ENCODE measurements at places on chromosomes 1 and 21.

GRCh38 chr1:111988743-111989453 lies 570 bp downstream of the KCND3 start:
- peak; percentile 22 for DNase-seq

DNA sequence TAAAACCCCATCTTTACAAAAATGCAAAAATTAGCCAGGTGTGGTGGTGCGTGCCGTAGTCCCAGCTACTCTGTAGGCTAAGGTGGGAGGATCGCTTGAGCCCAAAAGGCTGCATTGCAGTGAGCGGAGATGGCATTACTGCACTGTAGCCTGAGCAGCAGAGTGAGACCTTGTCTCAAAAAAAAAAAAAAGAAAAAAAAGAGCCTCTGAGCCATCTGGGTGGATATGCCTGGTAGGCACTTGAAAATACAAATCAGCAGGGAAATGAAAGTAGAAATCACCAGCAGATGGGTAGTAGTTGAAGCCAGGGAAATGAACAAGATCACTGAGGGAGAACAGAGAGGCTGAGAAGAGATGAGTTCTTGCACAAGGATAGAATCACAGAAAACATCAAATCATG lies 131.0 kb upstream of the HMCN1 start:
- DNase-seq, result no peak

DNA sequence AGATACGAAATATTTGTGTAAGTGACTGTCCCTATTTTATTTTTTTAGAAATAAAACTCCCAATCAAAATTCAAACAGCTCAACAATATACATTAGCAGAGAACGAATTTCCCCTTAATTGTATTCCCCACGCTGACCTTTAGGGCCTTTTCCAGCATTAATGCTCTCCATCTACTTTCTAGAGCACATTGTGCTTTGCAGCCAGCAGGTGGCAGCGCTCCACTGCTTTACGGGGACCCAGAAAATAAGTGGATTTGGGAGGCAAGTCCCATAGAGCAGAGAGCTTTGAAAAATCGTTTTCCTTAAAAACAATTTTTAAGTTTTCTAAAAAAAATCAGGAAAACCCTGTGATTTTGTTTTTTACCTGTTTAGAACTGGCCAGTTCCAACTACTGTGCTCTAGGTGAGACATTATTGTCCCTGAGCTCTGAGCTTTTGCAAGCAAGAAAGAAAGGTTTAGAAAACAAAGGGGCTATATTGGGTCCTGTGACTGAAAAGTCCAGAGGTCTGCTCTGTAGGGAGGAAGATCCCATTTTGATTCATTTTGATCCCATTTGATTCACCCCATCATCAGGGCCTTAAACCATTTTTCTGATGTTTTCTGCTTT lies 144.4 kb upstream of the ZNF644 start:
- peak; percentile 35 for DNase-seq

GRCh38 chr21:15289896-15290841 lies 225.4 kb upstream of the NRIP1 start:
- no peak for DNase-seq

DNA sequence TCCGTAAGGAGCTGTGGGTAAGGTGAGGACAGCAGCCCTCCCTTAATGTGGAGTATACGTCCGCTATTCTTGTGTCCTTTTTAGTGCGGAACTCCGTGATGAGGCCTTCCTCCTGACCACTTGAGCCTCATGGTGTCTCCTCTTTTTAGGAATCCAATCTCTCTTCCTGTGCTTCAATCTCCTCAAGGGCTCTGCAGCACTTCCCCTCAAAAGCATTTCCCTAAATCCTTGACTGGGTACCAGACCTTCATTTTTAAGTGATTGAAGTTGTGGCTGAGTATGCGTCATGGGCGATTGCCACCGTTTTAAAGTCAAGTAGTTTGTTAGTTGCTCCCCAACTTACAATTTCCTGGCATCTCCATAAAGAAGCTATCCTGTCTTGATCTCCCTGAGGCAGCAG lies 62.8 kb downstream of the SAMSN1 start:
- no peak for DNase-seq

- DNase-seq, result no peak
These were observed 60.8 kb upstream of the PRRC2C start for GRCh38 chr1:171424494-171424893.

DNA sequence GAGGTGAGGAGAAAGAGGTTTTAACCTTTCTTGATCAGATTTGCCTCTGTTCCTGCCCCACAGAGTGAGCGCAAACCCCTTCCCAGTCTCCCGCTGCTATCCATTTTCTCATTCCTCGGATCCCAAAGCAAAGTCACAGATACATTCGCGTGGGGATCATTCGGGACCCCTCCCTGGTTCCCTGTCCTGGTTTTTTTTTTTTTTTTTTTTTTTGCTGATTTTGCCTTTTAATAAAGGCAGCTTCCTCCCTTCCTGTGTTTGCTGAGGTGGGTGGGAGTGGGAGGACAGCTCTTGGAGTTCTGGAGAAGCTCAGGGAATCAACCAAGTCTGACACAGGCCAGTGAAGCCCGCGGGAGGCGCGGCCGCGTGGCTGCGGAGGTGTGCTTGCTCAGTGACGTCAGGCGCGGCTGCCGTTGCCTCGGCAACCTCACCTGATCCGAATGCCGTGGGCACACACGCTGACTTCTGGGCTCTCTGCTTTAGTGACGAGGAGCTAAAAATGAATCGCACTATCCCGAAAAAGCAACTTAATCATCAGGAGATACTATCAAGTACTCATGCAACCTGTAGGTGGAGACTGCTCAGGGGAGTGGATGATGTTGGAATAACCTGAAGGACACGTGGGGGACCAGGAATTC lies 106.4 kb downstream of the TBX19 start:
- peak; percentile 83 for DNase-seq

DNA sequence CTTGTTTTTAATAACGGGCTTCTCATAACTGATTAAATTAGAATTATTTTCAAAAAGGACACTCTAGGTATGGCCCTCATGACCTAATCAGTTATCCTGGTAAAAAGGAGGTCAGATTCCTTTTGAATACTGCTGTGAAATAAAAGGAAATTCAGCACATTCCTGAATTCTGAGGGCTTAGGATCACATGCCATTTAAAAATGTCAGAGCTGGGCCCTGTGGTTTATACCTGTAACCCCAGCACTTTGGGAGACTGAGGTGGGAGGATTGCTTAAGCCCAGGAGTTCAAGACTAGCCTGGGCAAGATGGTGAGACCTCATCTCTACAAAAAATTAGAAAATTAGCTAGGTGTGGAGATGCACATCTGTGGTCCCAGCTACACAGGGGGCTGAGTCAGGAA lies 18.0 kb upstream of the RABGGTB start:
- DNase-seq, result no peak

DNA sequence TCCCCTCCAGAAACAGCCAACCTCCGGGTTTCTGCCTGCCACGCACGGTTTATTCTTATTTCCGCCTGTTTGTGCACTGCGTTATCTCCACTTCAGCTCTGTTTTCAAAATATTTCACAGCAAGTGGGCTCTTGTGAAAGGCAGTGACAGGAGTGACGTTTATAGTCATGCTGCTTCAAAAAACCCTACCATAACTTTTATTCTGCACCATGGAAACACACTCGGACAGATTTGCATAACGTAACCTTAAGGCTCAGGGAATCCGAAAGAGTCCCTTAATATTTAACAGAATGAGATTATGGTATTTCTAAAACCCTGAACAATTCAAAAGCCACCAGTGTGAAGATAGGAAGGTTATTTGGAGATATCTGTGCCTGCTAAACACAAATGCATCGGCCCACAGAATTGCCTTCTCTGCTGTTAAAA lies 782 bp upstream of the SDE2 start:
- DNase-seq, result no peak

GRCh38 chr1:83796409-83796808 lies 202.5 kb downstream of the TTLL7 start:
- DNase-seq, result no peak

- DNase-seq, result no peak
These were observed 175.4 kb upstream of the EDN2 start for GRCh38 chr1:41659903-41660302.

DNA sequence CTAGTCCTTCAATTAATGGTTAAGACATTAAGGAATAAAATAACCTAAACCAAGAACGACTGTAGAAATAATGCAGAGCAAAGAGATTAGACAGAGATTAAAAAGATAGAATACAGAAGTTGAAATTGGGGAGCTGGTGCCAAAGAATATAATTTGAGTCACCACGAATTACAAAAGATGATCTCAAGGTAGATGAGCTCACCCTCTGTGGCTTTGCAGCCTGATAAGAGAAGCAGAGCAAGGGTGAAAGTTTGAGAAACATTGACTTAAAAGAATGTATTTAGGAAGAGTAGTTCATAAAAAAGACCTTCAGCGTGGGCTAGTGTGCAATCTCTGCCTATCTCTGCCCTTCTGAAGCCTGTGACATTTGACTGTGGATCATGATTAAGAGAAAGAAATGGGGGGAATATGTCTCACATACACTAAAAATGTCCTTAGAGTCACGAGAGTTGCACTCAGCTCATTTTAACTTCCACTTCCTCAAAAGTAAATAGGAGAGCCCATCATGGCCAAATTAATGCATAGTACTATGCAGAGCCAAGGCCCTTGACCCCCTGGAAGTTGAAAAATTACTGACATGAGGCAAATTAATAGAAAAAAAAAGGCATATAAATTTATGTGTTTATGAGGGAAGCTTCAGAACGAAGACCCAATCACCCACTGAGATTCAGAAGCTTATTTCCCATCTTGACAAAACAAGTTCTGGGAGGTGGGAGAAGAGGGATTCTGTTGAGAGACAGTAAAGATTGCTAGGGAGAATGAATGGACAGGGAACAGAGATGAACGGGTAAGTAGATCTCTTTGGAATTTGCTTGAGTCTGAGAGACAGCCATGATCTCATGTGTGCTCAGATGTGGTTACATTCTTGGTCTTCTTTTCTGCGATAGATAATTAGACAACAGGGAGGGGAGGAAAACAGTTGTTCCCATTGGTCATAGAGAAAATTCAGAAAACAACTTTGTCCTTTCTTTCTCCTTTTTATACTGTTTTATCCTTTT lies 395.4 kb upstream of the LRRC7 start:
- no peak for DNase-seq

- no peak for DNase-seq
These were observed 132.7 kb upstream of the USP24 start for GRCh38 chr1:55347866-55348265.

- no peak for DNase-seq
These were observed 15.3 kb downstream of the AGPAT3 start for GRCh38 chr21:43880111-43880985.

DNA sequence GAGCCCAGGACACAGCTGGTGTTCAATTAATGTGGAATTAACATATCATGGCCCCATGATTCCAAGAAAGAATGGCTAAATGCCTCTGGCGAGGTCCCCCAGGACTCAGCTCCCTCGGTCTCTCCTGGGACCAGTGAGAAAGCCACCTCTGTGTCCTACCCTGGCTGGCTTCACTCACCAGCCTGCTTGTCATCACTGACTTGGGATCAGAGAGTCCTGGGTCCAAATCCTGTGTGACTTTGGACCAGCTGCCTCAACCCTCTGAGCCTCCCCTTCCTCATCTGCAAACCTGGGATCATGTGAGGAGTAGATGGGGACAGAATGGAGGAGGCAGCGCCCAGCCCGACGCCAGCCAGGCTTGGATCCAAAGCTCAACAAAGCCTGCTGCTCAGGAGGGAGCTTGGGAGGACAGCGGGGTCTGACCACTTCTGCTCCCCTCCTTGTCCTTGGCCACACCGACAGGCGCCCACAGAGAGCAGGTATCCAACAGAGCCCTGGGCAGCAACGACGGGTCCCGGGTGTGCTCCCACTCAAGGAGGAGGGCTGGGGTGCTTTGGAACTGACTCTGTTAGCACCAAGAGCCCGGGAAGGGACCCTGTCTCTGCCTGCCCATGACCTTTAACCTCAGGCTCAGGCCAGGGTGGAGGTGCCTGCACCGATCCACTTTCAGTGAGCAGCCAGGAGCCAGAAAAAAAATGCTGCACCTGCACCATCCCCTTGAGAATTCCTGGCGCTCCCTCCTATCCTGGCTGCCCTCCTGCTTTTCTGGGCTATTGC lies 3.2 kb downstream of the SH2D5 start:
- DNase-seq, result no peak

DNA sequence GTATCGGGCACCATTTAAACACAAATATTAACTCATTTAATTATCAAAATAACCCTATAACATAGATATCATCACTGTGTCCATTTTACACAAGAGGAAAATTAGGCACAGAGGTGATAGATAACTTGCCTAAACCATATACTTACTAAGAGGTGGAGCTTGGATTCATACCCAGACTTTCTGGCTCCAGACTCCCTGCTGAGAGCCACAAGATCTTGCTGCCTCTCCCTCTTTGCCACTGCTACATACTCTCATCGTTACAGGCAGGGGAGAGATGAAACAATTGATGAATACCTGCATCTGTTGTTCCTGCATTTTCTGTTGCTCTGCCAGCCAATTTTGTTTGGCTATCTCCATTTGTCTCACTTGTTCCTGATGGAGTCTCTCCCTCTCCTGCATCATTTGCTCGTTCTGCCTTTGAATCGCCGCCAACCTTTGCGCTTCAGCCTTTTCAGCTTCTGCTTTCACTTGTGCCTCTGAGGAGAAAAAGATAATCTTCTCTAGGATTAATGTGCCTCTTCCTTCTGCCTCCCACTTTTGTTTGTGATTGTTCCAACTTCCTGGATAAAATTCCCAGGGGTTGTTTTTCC lies 10.6 kb downstream of the GBP5 start:
- no peak for DNase-seq

DNA sequence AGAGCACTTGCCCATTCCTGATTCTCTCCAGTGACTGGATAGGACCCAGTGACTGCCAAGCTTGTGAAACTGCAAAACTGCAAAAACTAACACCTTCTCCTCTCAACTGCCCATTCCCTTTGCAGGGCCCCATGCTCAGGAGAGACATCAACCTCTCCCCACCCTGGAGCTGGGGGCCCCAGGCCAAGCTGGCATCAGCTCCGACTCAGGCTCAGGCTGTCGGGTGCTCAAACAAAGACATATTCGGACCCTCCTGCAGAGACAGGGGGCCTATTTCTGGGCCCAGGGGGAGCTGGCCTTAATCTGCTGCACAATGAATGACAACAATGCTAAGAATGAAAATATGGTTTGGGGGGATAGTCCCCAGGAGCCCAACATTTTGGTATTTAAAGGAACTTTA lies 11.8 kb downstream of the LMX1A start:
- no peak for DNase-seq

DNA sequence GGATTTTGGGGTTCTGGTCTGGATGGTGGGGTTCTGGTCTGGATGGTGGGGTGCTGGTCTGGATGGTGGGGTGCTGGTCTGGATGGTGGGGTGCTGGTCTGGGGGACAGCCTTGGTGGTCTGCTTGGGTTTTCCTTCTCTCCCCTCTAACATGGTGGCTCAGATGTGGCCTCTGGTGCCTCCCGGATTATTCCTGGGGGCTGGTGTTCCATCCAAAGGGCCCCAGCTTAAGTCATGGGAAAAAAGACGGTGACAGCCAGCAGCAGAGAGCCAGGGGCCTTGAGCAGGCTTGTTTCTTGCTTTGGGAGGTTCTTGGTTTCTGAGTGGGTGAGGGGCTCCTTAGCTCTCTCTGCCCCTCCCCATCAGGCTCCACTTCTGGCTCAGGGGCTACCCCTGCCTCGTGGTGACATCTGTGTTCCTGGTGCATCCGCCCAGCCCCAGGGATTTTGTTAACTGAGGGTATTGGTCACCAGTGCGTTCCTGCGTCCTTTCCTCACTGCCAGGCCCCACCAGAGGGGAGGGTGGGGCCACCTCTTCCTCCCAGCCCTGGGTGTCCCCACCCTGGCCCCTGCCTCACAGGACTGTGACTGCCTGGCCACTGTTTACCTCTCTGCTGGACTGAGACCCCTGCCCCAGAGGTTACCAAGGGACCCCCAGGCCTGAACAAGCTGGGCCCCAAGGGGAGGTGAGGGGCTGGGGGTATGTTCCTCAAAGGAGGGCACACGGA lies 43.2 kb upstream of the ACTRT2 start:
- no peak for DNase-seq

GRCh38 chr1:170284951-170285350 lies 139.2 kb downstream of the NTMT2 start:
- no peak for DNase-seq

GRCh38 chr1:159911326-159912070 lies 11.5 kb upstream of the CFAP45 start:
- DNase-seq, result no peak

Measured in activated T-cell treated with anti-CD3 and anti-CD28 coated beads, Interleukin-2, amount 50 U/mL, for 48 hours (primary cell).